ENCODE measurements at places on chromosomes 2 and 18. TPM values are rescaled to one million over a fixed set of nuclear protein-coding genes. Genes with fewer than 3 reads are reported as not detected.

The ANO7 gene
- total RNA-seq = 1.7 TPM

DNA sequence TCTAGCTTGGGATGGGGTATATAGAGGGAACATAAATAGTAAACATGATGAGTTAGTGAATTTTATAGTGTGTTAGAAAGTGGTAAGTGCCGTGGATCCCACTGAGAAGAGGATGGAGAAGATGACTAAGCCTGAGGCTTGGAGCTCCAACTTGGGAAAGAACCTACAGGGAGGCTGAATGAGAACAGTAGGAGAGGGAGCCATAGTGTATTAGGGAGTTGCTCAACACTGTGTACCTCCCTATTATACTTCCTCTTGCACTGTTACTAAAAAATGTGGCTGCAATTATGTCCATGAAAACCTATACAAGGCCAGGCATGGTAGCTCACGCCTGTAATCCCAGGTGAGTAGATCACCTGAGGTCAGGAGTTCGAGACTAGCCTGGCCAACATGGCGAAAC, 2.9 kb upstream of the SLC19A3 start:
- no peak overlapping the region for H3K27ac ChIP-seq
- DNase-seq = no peak
- H3K36me3 ChIP-seq = no peaks in the 10 kb centered on the region
- no peak overlapping the region for H3K4me3 ChIP-seq

- no peak overlapping the region for H3K27ac ChIP-seq
- no peaks in the 10 kb centered on the region for H3K4me1 ChIP-seq
- H3K36me3 ChIP-seq = no peaks in the 10 kb centered on the region
- no peak overlapping the region for H3K4me3 ChIP-seq
Measured at GRCh38 chr18:12599543-12599942, 58.4 kb downstream of the SPIRE1 start.

GRCh38 chr2:187136646-187137045, 287.7 kb upstream of the ZSWIM2 start:
- no peaks in the 10 kb centered on the region for H3K36me3 ChIP-seq
- no peak overlapping the region for H3K4me3 ChIP-seq
- H3K4me1 ChIP-seq = no peaks in the 10 kb centered on the region
- H3K27me3 ChIP-seq = no peaks in the 10 kb centered on the region
- no peak overlapping the region for H3K27ac ChIP-seq

DNA sequence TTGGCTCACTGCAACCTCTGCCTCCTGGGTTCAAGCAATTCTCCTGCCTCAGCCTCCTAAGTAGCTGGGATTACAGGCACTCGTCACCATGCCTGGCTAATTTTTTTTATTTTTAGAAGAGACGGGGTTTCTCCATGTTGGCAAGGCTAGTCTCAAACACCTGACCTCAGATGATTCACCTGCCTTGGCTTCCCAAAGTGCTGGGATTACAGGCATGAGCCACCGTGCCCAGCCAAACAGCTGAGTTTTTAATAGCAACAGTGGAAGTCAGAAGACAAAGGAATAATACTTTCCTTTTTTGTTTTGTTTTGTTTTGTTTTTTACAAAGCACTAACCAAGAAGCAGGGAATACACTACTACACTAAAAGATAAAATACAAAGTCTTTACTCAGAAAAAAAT, 16.9 kb downstream of the GPR75 start:
- no peaks in the 10 kb centered on the region for H3K4me1 ChIP-seq
- no peak for DNase-seq
- H3K36me3 ChIP-seq = no peaks in the 10 kb centered on the region
- no peak overlapping the region for H3K4me3 ChIP-seq
- H3K27ac ChIP-seq = no peak overlapping the region
- no peaks in the 10 kb centered on the region for H3K27me3 ChIP-seq

Measured in sigmoid colon (tissue), 7 donors.